ENCODE measurements at places on chromosomes 4 and X.

- no peak for DNase-seq
Measured at GRCh38 chrX:119147486-119147885, 19.9 kb upstream of the KIAA1210 start.

DNA sequence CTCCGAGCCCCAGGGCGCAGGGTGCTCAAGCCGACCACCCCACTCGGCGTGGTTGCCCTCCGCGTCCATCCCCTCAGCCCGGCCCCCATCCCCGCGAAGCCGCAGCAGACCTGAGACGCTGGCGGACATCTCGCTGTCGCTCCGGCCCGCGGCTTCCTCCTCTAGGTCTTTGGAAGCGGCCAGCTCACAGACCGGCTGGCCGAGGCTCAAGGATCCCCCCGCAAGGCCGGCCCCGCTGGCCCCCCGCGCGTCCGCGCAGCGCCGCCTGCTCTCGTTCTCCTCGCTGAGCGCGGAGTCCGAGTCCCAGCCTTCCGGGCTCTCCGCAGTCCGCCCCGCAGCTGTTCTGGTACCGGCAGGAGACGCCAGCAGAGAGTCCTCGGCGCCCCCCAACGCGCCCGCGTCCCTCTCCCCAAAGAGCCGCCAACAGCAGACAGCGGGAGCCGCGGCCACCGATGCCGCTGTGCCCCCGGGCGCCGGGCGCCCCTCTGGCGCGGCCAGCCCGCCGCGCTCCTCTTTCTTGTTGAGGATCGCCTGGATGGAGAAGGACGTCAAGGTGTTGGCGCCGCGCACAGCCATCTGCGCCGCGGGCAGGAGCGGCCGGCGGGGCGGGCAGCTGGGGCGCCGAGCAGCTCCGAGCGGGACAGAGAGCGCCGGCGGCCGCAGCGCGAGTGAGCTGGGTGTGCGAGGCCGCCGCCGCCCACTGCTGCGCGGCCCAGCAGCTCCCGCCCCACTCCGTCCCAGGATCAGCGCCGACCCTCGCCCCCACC lies at the start of gene NKX3-2:
Gene NKX3-2, minus strand, starts transcription at position 670 of the 767 bp plus-strand sequence. Its CDS starts 94 bp downstream, at position 576.
- peak; percentile 42 for DNase-seq

DNA sequence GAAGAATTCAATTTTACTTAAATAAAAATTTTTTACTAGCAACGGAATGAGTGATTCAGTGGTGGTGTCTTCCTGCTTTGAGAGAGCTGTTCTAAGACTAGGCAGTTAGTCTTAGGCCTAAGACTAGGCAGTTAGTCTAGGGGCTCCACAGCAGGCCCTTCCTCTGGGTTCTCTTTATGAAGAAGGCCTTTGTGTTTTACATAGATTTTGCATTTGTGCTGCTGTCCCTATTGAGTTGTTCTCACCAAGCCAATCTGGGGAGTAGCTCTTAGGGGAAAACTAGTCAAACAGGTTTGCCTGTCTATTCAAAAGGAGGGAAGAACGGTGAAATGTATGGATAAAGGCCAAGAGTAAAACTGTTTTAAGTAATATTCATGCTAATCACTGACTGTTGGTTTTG lies 7.6 kb downstream of the UGT8 start:
- no peak for DNase-seq

DNA sequence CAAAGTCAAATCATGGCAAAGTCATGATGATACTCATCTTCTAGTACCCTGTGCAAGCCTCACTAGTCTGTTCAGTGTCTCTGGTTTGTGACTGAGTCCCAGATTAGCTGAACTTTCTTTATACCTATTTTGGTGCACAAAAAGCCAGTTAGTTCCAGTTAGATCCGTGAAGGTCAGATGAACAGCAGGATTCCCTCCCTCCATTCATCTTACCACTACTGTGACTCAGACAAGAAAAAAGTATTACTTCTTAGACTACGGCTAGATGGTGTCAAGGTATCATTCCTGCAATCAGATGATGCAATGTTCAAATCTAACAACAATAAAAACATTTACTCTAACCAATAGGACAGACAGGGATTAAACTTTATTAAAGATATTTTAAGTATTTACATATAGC lies 30.4 kb downstream of the ARHGEF6 start:
- no peak for DNase-seq

DNA sequence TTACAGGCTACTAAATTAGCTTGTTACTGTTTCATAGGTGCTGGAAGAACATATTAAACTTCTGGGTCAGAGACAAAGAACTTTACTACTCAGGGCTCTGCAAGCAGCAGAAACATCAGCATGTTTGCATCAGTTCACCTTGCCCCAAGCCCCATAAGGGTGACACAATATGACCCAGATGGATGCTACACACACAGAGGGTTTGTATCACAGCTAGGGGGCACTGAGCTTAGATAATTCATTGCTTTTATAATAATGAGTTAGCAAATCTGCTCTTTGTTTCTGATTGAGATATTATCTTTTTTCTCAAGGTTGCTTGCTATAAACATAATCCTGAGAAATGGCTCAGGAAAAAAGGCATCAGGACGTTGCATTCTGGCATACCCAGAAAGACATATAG lies 4.8 kb upstream of the SYNPO2 start:
- no peak for DNase-seq

DNA sequence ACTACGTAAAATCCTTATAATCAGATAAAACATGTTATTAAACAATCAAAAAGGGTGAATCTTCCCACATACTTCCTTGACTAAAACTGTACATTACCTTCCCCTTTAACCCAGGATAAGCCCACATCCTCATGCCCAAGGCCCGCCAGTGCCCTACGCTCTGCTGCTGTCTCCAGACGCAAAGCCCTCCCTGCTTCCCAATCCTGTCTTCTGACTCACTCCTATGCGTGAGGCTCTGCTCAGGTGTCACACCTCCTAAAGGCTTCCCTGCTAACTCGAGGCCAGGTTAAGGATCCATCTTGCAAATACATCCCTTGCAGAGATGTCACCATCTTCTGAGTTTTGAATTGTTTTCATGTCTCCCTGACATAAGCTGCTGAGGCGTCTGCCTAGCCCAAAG lies 61.6 kb downstream of the STX18 start:
- no peak for DNase-seq

DNA sequence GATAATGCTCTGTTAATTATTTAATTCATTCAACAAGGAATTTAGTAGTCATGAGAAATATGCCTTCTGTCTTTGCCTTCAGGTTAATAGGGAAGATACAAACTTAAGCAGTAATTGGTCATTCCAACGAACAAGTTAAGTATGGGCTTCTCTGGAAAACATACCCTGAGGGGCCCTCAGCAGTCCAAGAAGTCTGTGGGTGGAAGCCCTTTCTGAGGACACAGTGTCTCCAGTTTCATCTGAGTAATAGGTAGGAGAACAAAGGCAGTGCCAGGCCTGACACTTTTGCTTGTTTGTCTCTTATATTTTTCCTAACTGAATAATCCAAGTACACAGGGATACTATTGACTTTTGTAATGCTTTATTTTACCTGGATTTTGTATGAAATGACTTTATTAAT lies 262.5 kb downstream of the FBXW7 start:
- no peak for DNase-seq

DNA sequence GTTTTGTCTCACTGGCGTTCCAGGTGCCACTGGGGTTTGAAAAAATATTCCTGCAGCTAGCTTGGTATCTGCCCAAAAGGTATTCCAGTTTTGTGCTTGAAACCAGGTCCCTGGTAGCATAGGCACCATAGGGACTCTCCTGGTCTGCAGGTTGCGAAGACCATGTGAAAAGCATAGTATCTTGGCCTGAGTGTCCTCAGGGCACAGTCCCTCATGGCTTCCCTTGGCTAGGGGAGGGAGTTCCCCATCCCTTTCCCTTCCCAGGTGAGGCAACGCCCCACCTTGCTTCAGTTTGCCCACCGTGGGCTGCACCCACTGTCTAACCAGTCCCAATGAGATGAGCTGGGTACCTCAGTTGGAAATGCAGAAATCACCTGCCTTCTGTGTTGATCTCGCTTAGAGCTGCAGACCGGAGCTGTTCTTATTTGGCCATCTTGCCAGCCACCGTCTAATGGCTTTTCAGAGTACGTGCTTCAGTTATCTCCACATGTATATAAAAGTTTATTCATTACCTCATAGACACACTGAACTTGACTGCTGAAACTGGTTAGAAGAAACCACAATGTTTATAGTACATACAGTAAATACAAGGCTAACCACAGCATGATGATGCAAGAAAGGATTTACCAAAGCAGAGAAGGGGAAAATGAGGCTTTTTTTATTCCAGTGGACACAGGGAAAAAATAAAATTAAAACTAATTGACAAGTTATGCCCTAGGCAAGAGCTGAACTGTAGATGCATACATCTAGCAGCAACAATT lies 10.6 kb downstream of the PBDC1 start:
- no peak for DNase-seq

DNA sequence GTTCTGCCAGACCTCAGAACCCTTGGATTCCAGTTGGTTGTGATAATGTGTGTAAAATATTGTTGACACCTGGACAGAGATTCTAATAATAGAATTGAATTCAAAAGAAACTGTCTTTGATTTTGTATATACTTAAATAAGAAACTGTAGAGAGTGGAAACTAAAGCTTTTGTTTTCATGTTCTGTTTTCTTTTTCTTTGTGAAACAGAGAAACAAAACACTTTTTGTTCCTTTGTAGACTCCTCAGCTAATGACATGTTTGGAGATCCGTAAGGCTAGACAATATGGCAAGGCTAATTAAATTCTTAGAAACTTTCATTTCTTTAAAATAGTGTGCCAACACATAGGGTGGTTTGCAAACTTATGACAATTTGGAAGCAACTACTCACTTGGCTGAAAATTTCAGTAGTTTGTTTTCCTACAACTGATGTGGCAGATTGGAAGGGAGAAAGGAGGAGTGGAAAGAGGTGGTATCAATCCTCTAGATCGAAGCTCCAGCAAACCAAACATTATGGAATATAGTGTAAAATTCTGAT lies 90.9 kb upstream of the FAT1 start:
- DNase-seq = no peak

- DNase-seq = no peak
Measured at GRCh38 chr4:107467461-107467860, 252.6 kb downstream of the PAPSS1 start.
